HT1080 (cell line): ENCODE measurements at places on chromosomes 7 and 10. TPM values are rescaled to one million over a fixed set of nuclear protein-coding genes. Genes with fewer than 3 reads are reported as not detected.

DNA sequence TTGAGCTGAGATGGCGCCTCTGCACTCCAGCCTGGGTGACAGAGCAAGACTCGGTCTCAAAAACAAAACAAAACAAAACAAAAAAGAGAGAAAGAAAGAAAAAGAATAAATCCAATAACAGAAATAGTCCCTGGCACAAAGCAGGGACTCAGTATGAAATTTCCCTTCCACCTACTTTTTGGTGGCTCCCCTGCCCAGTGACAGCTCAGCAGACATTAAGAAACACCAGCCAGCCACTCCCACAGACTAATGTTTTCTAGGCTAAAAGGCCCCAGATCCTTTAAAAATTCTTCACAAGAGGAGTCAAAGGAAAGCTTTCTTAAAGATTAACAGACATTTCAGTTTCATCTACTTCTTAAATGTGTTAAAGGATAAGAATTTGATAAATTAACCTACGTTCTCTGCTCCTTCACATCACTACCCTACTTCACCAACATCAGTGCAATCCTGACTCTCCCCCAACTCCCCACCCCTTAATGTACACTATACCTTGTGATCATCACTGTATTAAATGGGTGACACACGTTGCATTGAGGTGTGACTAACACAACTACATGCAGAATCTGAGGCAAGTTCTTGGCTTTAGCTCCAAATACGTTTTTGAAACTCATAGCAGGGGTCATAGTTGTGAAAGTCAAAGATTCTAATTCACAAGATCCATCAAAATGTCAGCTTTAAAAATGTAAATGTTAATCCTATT, 114.5 kb upstream of the CAV2 start:
- no peak for DNase-seq

DNA sequence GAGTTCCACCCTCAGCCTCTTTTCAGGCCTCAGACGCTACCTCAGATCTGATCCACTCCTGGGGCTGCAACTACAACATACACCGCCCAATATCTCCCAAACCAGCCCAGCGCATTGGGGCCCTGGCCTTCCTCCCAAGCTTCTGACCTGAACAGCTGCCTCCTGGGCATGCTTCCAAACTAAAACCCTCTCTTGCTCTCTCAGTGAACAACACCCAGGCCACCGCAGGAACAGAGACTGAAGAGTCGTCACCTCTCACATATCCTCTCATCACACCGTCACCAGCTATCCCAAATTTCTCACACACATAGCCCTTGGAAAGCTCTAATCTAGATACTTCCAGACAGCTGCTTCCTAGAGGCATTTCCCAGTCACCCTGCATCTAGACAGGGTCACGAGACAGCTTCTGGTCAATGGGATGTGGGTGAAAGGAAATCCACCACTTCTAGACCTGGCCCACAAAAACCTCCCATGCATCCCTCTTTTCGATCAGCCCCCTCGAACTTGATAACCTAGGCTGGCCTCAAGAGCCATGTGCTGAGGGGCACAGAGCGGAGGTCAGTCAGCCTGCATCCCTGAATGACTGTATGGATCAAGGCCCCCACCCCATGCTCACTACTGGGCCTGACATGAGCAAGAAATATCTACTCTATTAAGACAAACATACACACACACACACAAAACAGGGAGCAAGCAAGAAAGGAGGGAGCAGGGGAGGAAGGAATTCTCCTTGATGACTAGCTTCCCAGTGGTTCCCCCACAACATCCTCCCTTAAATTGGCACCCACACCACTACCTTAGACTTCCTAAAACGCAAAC, 1.8 kb downstream of the PARP12 start:
- DNase-seq = no peak

DNA sequence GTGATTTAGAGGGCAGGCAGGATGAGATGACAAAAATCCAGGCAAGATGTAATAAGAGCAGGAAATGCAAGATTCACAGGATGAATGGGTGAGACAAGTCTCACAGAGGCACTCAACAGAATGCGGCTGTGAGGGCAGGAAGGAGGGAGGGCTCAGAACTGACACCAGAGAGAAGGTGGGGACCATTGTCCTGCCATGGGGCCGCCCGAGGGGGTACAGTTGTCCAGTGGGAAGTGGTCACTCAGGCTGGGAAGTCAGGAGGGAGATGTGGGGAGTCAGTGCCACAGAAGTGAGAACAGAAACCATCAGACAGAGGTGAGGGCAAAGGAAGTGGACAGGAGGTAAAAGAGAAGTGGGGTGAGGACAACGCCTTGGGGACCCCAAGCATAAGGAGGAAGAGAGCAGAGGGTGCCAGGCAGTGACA, 8.9 kb downstream of the HIP1 start:
- no peak for DNase-seq

- peak; percentile 21 for DNase-seq
Measured at GRCh38 chr7:37977243-37977642, 56.8 kb downstream of the EPDR1 start.

- DNase-seq = no peak
Measured at GRCh38 chr7:2612445-2613097, 19.2 kb upstream of the TTYH3 start.

- DNase-seq = no peak
Measured at GRCh38 chr10:64288404-64288803, 767.2 kb downstream of the REEP3 start.

- no peak for DNase-seq
Measured at GRCh38 chr10:42991442-42992098, 85.3 kb upstream of the RET start.

DNA sequence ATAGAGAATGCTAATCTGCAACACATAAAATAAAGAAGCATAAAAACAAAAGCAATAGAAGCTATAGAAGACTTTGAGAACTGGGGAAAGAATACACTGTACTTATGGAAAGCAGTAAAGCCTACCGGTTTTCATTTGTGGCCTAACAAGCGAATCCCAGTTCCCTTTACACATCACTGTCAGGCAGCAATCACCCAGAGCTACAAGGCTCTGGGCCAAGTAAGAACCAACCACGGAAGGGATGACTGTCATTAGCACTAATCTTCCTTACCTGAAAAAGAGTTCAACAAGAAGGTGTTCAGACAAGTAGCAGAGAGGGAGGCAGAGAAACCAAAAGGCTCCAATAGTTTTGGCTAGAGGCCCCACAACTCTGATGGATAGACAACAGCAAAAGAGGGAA, 15.0 kb downstream of the CCDC6 start:
- DNase-seq = no peak

DNA sequence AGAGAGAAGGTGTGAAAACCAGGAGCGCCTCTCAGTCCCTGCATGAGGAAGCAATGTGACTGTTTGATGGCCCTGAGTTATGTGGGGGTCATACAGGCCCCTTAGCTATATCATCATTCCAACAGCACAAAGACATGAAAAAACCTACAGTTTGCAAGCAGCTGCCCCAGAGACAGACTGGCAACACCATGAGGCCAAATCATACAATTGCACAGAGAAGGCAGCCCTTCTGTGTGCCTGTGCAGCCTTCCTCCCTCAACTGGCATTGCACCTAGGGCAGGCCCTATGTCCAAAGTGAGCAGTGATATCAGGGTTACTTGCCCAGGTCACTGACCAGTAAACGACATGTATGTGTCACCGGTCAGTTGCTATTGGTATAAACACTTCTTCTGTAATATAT, 41.6 kb downstream of the GPRIN2 start:
- DNase-seq = no peak

GRCh38 chr7:138559448-138559847, 99.4 kb downstream of the TRIM24 start:
- no peak for DNase-seq

- DNase-seq = peak; percentile 41
Measured at GRCh38 chr7:55504093-55504859, 68.0 kb downstream of the VOPP1 start.

DNA sequence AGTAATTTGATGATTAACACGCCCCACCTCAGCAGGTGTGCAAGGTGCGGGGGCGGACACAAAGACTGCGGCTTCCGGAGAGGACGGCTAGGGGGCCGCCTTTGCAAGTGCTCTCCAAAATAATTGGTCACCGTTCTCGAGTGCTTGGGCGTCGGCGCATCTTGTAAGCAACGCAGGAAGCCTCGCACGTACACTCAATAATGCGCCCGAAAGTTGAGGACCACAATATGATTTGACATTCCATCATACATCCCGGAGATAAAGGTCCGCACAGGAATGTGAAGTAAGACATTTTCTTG, 114.7 kb downstream of the EBF3 start:
- DNase-seq = no peak

DNA sequence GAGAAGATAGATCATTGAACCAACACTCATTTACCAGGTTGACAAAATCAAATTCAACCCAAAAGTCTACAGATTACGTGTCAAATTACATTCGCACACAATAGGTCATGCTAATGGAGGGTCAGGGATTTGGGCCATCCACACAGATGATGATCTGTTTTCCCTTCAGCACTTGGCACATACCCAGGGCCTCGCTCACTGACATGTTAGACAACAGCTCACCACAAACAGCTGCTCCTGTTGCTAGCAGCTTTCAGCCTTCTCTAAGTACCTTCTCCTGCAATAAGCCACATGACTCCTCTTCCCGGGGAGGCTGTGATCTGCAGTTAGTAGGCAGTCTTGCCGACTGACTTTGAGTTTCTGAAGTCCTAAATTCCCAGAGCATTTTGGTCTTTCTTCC, 18.4 kb downstream of the NKX2-3 start:
- peak; percentile 69 for DNase-seq

- DNase-seq = no peak
Measured at GRCh38 chr10:35126062-35126529, 550 bp upstream of the CREM start.

- DNase-seq = no peak
Measured at GRCh38 chr10:69835233-69835632, 33.5 kb downstream of the COL13A1 start.

GRCh38 chr10:115222039-115222438, 128.9 kb downstream of the ATRNL1 start:
- DNase-seq = no peak

- DNase-seq = peak; percentile 25
Measured at GRCh38 chr7:12550956-12551355, 19.6 kb upstream of the SCIN start.

SORCS3 gene
- 0.03 and 0.05 TPM in 2 replicates for total RNA-seq

HOGA1 gene
- total RNA-seq = 0.53 TPM in 1 of 2 replicates, not detected in the other

CLDN3 gene
- total RNA-seq = not detected in 2 replicates

CCL24 gene
- total RNA-seq = not detected in 2 replicates

TUBAL3 gene
- total RNA-seq = not detected in 2 replicates

TEX47 gene
- total RNA-seq = not detected in 2 replicates

HSPA12A gene
- total RNA-seq = 3.4 and 3.7 TPM in 2 replicates
